ENCODE measurements at places on chromosomes 11 and 22. TPM values are rescaled to one million over a fixed set of nuclear protein-coding genes. Genes with fewer than 3 reads are reported as not detected.

KCNQ1OT1 gene
- polyA plus RNA-seq, result 0.02 TPM

GRCh38 chr22:36753120-36753802 is 22.7 kb downstream of the IFT27 start:
- H3K27ac ChIP-seq, result no peak overlapping the region
- no peak overlapping the region for H3K4me3 ChIP-seq
- DNase-seq, result no peak
- H3K27me3 ChIP-seq, result peaks cover 33% of the 10 kb centered on the region
- peaks cover 8% of the 10 kb centered on the region for H3K4me1 ChIP-seq

DNA sequence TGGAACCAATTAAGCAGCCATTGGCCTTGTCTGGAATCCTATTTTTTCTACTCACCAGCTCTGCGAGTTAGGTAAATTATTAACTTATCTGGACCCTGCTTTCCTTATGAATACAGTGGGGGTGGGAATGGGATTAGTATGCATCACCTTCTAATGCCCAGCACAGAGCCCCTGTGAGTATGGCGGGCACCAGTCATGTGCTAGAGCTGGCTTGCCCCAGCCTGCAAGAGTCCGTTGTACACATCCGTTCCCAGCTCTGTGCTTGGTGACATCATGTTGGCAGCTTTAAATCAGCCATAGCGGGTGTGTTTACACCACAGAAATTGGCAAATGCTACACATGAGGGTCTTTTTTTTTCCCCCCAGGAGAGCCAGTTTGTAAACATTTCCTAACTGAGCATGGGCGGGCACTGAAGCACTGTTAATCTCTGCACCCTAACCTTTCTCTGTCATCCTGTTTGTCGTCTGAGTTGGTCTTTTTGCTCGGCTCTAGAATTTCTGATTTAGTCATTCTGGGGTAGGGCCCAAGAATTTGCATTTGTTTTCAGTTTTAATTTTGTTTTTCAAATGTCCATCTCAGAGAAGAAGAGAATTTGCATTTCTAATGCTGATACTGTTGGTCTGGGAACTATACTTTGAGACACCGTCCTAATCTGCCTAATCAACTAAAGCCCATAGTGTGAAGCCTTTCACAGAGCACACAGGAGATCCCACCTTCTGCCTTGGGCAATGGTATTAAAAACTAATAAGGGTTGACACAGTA is 130.3 kb upstream of the TBCEL start:
- H3K36me3 ChIP-seq, result no peaks in the 10 kb centered on the region
- no peak overlapping the region for H3K27ac ChIP-seq
- H3K4me3 ChIP-seq, result no peak overlapping the region
- H3K4me1 ChIP-seq, result no peaks in the 10 kb centered on the region
- no peak for DNase-seq

MISFA gene
- polyA plus RNA-seq, result 0.83 TPM

GRCh38 chr22:30930228-30930627 is 38.3 kb downstream of the MORC2 start:
- DNase-seq, result no peak
- H3K4me3 ChIP-seq, result no peak overlapping the region
- H3K36me3 ChIP-seq, result peaks cover 93% of the 10 kb centered on the region
- H3K27ac ChIP-seq, result no peak overlapping the region
- H3K4me1 ChIP-seq, result no peaks in the 10 kb centered on the region
- H3K27me3 ChIP-seq, result no peaks in the 10 kb centered on the region

GRCh38 chr11:126791991-126792390 is 208.6 kb downstream of the KIRREL3 start:
- no peaks in the 10 kb centered on the region for H3K4me1 ChIP-seq
- no peaks in the 10 kb centered on the region for H3K36me3 ChIP-seq
- no peak for DNase-seq
- H3K27me3 ChIP-seq, result no peaks in the 10 kb centered on the region
- no peak overlapping the region for H3K27ac ChIP-seq

- no peak for DNase-seq
- no peak overlapping the region for H3K27ac ChIP-seq
- no peaks in the 10 kb centered on the region for H3K4me1 ChIP-seq
- H3K27me3 ChIP-seq, result no peaks in the 10 kb centered on the region
These were observed 324.7 kb downstream of the CASP12 start for GRCh38 chr11:104573441-104573990.

GRCh38 chr11:33691066-33691864 is 9.4 kb downstream of the C11orf91 start:
- H3K27ac ChIP-seq, result peak overlapping the region; percentile 83
- no peak overlapping the region for H3K4me3 ChIP-seq
- H3K36me3 ChIP-seq, result no peaks in the 10 kb centered on the region
- H3K27me3 ChIP-seq, result no peaks in the 10 kb centered on the region

DNA sequence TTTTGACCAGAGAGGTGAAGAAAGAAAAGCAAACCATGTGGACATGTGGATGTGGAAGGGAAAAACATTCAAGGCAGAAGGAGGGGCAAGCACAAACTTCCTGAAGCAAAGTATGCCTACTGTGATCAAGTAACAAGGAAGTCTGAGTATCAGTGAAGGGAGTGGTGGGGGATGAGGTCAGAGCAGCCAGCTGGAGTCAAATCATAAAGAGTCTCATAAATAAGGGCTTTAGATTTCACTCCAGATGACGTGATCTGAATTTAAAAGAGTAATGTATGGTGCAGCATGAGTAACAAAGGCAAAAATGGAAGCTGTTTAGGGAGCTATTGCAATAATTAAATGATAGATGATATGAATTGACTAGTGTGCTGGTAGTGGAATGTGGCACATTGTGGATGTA is 665.4 kb upstream of the CCDC90B start:
- H3K4me1 ChIP-seq, result no peaks in the 10 kb centered on the region
- no peak for DNase-seq
- no peaks in the 10 kb centered on the region for H3K27me3 ChIP-seq
- no peak overlapping the region for H3K27ac ChIP-seq
- H3K4me3 ChIP-seq, result no peak overlapping the region

Data from spleen (tissue), 13 donors.